CD4-positive, alpha-beta T cell treated with Interleukin-4 for 1 hour (primary cell): ENCODE measurements at places on chromosomes 13 and 19.

DNA sequence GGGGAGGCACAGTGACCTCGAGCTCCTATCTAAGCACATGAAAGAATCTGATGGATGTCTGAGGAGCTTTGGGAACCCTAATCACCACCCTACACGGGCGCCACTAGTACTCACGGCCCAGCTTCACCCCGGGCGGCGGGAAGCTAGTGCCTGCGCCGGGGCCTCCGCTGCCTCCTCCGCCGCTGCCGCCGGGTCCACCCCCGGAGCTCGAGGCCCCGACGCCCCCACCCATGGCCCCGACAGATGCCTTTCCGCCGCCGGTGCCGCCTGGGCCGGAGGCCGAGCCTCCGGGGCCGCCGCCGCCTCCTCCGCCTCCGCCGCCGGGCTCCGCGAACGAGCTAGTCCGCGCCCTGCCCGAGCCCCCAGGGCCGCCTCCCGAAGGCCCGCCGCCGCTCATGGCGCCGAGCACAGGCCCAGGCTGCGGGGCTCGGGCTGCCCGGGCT lies 312 bp downstream of the GSK3A start:
- no peak for DNase-seq

DNA sequence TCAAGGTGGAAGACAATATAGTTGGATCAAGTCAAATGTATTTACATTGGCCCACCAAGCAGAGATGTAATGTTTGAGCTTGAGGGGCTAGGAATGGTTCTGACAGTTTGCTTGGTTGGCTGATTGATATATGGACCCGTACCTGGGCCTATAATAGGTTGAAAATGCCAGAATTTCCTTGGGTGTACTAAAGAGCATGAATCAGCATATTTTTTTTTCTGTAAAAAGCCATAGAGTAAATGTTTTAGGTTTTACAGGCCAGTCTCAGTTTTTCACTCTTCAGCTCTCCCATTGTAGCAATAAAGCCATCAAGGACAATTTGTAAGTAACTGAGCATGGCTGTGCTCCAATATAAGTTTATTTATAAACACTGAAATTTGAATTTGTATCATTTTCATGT lies 26.9 kb downstream of the FXYD5 start:
- no peak for DNase-seq

- no peak for DNase-seq
Observed at GRCh38 chr19:28606269-28607032, 606.5 kb downstream of the UQCRFS1 start.

DNA sequence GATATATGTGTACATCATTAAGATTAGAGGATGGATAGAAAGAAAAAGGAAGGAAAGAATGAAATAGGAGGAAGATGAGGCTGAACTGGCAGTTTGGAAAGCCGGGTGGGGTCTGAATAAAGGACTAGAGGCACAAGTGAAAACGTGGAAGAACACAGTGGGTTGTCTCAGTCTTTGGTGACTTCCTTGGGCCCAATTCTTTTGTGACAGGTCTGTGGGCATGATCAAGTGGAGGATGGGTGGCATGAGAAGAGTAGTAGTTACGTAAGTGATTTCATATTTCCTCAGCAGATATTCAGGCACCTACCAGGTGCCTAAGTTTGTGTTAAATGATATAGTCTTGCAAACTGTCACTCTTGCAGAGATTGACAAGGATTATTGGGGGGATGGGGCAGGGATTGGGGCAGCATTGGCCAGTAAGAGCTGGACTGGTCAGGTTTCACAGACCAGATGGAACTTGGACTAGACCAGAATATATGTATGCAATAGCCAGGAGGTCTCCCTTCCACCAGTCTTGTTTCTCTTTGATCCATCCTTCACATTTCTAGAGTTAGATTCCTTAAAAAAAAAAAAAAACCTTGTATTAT lies 2.7 kb downstream of the TPP2 start:
- DNase-seq = no peak

DNA sequence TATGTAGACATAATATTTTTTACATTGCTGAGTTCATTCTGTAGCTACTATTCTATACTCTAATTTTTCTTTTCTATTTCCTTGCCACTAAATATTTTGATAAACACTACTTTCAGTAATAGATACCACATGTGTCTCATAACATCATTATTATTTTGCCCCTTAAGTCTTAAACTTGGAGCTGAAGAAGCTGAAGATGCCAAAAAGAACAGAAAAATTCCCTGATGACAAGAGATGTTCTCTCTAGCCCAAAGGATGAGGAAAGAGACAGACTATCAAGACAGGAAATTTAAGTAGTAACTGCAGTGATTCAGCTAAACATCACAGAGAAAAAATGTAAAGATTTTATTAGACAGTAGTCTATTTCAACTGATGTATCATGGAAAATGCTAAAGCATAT lies 322.0 kb upstream of the KLHL1 start:
- DNase-seq = no peak

DNA sequence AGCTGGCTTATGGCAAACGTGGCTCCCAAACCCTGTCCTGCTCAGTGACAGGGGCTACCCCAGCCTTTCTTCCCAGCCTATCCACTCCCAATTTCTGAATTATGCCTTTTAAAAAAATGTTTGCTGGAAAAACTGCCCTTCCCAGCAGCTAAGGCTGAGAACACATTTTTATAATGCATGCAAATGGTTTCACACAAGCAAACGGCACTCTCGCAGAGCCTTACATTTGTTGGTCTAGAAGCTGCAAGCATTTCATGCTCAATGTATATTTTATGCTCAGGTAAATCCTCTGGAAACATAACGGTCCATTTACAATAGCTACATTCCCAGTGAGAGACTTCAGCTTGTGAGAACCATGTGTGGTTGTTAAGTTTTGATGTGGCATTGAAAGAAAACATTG lies 61.4 kb downstream of the SLC7A1 start:
- no peak for DNase-seq
